GM04504 (cell line): ENCODE measurements at places on chromosomes 7 and 10.

- DNase-seq = no peak
These were observed 4.9 kb upstream of the SLC29A3 start for GRCh38 chr10:71314028-71314693.

DNA sequence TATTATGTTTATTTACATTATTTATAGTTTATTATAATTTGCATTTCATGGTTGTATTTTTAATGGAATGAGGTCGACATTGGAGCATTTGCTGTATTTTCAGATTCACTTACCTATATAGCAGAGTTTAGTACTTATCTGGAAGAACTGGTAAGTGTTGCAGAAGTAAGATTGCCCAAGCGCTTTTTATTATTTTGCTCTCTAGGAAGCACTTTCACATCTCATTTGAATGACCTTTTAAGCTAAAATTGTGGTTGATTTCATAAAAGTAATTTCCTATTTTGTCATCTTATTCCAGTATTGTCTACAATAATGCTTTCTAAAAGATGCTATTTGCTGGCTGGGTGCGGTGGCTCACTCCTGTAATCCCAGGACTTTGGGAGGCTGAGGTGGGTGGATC, 28.6 kb downstream of the SEC61A2 start:
- no peak for DNase-seq

DNA sequence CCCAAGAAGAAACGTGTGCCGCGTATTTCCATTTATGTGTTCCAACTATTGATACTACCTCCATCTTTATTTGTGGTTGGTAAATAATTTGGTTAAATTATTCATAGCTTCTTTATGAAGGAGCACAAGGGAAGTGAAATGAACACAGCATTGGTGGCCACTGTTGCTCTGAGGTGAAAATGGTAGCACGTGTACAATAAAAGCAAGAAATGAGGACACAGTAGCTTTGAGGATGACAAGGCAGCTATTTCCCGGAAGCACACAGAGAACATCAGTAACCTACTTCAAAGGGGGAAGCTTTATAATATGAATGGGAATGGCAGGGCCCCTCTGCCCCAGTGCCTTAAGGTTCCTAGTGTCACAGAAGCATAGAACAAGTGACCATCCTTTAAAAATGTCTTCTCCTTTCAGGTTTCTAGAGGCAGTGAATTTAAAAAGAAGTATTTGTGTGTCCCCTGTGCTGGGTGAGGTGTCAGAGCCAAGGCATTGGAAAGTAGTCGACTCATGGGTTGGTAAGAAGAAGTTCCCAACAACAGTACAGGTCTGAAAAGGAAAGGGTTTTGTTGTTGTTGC, 78.8 kb downstream of the SGMS1 start:
- DNase-seq = no peak

DNA sequence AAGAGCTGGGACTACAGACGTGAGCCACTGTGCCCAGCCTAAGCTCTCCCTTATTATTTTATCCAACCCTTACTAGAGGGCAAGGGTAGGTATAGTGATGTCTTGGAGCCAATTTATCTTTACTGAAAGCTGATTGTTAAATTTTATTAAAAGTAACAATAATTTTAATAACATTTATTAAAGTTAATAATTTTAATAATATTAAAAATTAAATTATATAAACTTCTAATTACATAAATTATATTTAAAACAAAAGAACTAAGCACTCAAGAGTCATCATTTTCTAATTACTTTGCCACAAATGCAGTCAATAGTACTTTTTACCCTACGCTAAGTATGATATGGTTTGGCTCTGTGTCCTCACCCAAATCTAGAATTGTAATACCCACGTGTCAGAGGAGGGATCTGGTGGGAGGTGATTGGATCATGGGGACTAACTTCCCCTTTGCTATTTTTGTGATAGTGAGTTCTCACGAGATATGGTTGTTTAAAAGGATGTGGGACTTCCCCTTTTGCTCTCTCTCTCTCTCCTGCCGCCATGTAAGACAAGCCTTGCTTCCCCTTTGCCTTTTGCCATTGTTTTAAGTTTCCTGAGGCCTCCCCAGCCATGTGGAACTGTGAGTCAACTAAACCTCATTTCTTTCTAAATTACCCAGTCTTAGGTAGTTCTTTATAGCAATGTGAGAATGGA, 58.4 kb upstream of the ETV1 start:
- no peak for DNase-seq

- DNase-seq = no peak
These were observed 27.9 kb upstream of the CDK14 start for GRCh38 chr7:90568213-90568612.
